GM04504 (cell line): ENCODE measurements at places on chromosomes 1 and 21.

DNA sequence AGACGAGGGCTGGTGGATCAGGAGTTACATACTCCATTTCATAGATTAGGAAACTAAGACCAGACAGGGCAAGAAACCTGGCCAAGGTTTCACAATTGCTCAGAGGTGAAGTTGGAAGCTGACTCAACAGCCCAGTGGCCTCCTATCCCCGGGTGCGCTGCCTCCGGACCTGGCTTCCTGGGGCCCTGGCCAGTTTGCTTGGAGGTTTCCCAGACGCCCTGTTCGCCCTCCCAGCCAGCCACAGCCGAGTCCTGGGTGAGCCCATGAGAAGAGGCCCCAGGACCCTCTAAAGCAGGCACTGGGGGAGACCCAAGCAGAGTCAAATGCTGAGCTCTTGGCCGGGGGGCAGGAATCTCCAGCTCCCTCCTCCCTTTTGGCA lies 180.1 kb downstream of the ZBTB18 start:
- DNase-seq = no peak

- no peak for DNase-seq
Observed at GRCh38 chr1:19926296-19927129, 3.1 kb upstream of the PLA2G2E start.

GRCh38 chr1:29812408-29813135 lies 576.2 kb downstream of the PTPRU start:
- no peak for DNase-seq

GRCh38 chr1:184947497-184948256 lies 26.6 kb downstream of the NIBAN1 start:
- no peak for DNase-seq

- no peak for DNase-seq
Observed at GRCh38 chr1:1213345-1214265, at the start of gene TNFRSF4. TSS of gene TNFRSF4 (minus strand) at chr1:1214153. CDS start at chr1:1214127, 26 bp downstream.

- no peak for DNase-seq
Observed at GRCh38 chr1:221180704-221181368, 301.6 kb downstream of the HLX start.

- no peak for DNase-seq
Observed at GRCh38 chr1:176934370-176934769, 230.1 kb downstream of the ASTN1 start.
